ENCODE measurements at places on chromosomes 13 and 19.

- no peak for DNase-seq
Observed at GRCh38 chr13:79121286-79121685, 284.8 kb downstream of the RBM26 start.

GRCh38 chr13:110294622-110295021, 12.3 kb downstream of the COL4A1 start:
- no peak for DNase-seq

DNA sequence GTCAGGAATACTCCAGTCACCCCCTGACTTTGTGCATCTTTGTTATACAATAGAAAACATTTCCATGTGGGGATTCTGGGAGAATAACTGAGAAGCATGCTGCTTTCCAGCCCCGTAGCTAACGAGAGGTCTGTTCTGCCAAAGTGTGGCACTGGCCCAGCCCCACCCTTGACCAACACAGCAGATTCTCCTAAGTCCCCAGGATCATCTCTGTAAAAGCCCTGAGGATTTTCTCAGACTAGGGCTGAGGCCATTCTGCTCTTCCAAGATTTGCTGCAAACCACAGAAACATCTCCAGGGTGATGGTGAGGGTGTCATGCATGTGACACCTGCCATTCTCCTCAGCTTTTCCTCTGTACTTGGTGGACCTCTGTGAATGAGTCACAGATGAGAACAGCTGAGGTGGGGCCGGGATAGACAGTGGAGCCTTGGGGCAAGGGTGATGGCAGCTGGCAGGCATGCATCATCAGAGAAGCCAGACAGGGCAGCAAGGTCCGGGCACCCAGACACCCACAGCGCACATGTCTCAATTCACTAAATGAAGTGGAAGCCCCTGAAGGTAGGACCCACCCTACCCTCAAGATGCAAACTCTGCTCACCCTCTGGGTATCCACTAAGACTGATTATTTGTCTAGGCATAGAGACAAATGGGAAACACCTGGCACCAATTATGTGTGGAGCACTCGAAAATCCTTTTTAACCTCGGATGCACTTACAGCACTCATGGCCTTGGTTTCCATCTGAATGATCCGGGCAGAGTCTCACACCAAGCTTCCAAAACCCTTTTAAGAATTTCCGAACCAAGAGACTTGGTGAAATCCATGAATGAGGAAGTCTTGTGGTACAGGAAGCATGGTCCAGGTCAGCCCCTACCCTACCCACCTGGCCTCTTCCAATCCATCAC, 20.1 kb upstream of the DOCK9 start:
- peak; percentile 25 for DNase-seq

DNA sequence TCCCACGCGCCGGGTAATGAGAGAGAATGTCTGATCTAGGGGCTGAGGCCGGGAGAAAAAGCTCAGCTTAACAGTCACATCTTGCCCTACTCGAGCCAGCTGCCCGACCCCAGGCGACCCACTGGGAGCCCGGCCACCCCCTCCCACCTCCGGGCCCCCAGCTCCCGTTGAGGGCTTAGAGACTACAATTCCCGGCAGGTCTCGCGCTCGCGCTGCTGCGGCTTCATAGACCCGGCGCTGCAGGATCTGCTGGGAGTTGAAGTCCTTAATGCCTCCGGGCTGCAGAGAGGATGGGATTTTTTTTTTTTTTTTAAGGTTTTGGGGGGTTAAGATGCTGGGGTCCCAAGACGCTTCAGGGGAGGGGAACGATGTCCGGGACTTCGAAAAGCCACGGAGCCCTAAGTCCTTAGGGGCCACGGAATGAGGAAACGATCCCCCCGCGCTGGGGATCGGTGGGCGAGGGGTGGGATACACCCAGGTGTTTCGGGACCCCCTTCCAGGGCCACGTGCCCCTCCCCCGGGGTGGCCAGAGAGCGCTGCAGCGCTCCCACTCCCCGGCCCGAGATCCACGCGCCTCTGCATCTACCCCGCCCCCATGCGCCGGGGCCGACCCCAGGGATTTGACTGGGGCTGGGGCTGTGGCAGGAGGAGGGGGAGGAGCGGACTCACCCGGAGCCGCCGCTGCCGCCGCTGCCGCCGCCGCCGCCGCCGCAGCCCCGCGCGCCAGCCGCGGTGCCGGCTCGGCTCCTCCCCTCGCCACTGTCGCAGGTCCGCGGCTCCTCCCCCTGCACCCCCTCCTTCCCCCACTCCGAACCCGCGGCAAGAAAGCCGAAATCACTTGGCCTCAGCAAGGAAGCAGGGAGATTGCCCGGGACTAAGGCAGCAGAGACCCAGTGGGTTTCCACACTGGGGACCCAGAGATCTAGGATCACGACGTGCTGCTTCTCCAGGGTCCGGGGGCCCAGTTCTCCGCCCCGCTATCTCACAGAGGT, at the start of gene SYT3:
Gene SYT3 (minus strand): TSS at position 761 of the 992 bp plus-strand sequence. CDS start 2,470 bp downstream, outside the sequence.
- peak; percentile 1 for DNase-seq

DNA sequence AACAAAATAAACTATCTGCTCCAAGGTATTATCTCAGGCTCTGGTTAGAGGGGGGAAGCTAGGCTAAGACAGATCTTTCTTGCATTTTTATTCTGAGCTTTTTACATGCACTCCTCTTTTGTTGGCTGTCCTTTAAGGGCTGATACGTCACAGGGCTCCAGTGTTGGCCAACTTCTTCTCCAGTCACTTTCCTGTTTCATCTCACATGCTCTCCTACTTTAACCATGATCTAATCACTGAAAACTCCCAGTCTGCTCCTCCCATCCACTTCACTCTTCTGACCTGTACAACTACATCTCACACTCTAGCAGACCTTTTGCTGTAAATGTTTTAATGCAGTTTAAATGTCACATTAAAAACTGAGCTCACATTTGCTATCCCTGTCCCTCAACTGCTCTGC, 510.0 kb upstream of the KLF12 start:
- no peak for DNase-seq

DNA sequence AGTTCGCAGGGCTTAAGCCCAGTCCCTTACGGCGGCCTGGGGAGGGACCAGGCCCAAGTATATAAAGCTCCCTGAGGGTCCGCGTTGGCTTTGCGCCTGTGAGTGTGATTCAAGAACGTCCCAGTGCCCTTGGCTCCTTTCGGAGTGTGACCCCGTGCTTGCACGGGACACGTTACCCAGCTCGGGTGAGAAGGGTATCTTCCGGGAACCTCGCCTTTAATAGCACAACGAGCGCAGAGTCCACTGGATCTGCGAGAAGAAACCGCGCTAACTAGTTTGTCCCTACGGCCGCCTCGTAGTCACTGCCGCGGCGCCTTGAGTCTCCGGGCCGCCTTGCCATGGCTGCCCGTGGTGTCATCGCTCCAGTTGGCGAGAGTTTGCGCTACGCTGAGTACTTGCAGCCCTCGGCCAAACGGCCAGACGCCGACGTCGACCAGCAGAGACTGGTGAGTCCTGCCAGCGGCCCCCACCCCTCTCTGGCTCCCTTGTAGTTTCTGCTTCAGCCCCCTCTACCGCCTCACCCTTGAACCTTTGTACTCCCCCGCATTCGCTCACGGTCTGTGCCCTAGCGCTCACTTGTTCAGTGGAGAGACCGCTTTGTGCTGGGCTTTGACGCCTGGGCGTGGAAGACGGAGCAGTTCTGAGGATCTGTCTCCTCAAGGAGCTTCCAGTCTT, at the start of gene DNAJC15:
Gene DNAJC15 (plus strand): TSS at position 298 of the 675 bp plus-strand sequence. CDS start 41 bp downstream, at position 339.
- DNase-seq, result peak; percentile 36

GRCh38 chr13:59274958-59275727, 888.6 kb downstream of the DIAPH3 start:
- no peak for DNase-seq

DNA sequence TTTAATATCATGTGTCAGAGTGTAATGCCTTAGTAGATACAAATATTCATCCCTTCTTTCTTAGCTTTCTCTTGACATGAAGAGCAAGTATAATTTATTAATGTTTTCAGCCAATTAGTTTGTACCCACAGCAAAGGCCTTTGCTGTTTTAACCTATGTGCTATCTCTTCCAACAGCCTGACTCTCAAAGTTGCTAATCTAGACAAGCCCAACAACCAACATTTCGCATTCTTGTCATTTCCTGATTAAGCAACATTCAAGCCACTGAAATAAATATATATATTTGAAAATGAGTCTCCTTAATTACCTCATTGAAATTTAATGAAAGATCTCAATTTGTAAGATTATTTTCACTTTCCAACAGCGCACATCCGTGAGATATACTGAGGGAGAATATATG, 18.5 kb downstream of the EPSTI1 start:
- no peak for DNase-seq

DNA sequence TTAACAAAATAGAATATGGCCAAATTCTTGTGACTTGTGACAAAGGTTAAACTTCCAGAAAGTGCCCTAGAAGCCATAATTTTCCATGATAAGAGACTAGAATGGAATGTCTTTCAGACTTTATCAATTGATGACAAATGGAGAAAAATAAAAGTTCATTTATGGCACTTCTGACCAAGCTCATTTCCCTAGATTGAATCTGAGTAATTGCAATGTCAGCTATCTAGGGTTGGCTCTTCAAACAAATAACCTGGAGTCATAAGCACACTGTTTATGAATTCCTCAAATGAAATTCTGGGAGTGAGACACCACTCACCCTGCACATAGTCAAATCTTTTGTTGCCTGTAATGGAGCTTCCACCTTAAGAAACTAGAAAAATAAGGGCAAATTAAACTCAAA, 11.4 kb downstream of the ARHGEF7 start:
- DNase-seq, result no peak

- no peak for DNase-seq
Observed at GRCh38 chr19:6481541-6482342, at the start of gene DENND1C. Gene DENND1C (minus strand): TSS chr19:6481787. CDS start chr19:6481695, 92 bp downstream.

GRCh38 chr13:26050568-26051230, 1.1 kb downstream of the SHISA2 start:
- peak; percentile 51 for DNase-seq

DNA sequence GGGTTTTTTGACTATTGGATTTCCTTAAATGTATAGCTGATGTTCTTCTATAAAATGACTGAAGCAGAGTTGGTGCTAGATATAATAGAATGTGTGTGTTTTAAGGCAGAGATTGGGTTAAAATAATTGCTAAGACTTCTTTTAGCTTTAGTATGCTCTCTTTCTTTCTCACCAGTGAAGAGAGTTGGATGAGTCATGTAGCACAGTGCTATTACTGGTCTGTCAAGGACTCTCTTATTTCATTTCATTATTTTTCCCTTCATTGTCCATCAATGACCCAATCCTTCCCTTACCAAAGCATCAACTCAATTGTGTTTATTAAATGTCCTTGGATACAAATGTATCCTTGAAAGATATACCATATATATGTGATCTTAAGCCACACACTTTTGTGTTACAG, 268.9 kb downstream of the IRS2 start:
- no peak for DNase-seq
